ENCODE measurements at places on chromosomes 2 and 18.

- no peak for DNase-seq
These were observed 128.7 kb downstream of the CAPN13 start for GRCh38 chr2:30678410-30679137.

DNA sequence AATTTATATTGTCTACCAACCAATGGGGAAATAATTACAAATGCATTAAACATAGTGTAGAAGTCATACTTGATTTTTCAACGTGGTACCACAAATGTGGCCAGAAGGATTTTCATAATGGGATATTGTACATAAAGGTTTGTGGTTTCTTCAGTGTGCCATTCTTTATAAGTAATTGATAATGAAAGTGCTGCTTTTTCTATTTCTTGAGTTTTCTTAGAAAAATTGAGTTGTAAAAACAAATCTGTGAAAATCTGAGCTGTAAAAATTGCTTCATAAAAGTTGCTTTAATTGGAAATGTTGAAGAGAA is 103.6 kb downstream of the KYNU start:
- DNase-seq: no peak

GRCh38 chr2:101231937-101232730 is 20.6 kb upstream of the CNOT11 start:
- no peak for DNase-seq

DNA sequence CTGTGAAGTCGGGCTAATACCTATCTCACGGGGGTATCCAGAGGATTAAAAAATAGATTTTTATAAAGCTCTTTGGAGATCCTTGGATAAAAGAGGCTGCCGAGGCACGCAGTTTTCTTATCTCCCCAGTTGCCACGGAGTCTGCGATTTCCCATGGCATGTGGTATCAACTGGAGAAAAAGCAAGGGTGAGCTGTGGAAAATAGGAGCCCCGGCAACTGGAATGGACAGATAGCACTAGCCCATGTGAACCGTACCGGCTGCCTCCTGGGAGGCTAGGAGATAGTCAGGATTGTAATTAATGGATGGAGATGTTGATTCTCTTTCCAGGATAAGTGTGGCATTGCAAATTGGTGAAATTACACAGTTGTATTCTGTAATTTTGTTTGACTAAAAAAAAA is 407.6 kb upstream of the KCNH7 start:
- DNase-seq: no peak

DNA sequence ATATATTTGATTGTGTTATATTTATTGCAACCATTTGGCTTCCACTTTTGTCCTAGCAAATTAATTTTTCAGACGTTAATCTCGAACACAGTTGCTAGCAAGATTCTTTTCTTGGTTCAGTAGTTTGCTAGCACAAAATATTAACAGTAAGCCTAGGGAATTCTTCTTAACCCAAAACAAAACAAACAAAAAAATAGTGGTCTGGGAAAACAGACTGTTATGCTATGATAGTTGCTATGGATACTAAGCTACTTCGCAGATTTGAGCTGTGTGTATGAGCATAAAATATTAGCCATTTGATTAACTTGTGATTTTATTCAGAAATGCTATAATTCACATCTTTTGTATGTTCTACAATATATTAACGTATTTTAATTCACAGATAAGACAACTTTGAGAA is 541.5 kb upstream of the NETO1 start:
- no peak for DNase-seq

GRCh38 chr2:168320267-168320666 is 72.9 kb upstream of the STK39 start:
- DNase-seq: no peak

DNA sequence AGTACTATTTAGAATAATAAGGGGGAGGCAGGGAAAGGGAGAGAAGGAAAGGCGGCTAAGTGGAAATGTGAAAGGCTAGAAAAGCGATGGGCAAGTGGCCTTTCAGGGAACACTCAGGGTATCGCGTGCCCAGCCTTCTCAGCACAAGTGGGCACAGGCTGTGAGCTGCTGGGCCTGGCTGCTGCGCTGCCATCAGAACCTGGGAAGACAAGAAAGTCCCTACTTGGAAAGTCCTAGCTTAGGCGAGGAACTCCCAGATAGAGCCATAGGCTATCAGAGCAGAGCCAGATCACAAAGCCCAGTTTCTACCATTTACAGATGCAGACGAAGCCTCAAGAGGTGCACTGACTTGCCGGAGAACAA is 9.8 kb upstream of the FZD7 start:
- no peak for DNase-seq

DNA sequence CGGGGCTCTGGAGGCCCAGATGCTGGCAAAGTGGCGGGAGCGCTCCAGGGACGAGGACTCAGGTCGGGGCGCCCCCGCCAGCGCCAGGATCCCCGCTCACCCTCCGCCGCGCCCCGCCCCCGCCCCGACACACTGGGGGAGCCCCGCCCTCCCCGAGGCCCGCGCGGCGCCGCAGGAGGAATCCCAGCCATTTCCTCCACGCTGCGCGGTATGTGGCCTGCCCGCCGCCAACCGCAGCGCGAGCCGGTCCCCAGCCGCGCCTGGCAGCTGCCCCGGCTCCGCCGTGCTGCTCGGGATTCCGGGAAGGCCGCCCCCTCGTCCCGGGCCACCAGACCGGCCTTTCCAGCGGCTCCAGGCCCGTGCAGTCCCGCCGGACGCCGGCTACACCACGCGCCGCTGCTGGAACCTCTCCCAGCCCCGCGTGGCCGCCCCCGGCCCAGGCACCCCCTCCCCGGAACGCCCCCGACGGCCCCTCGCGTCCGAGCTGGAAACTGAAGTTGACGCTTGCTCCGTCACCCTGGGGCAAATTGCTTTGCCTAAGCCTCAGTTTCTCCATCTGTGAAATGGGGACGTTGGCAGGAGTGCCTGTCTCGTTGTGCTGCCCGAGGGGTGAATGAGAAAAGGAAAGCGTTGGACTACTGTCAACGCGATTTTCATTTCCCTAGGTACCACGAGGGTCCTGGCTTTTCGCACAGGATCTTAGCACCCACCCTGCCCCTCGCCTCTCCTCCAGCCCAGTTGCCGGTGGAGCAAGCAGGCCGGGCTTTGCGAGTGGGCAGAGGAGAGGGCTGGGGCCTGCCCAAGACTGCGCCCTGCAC is 53.6 kb downstream of the PKDCC start:
- DNase-seq: peak; percentile 65

GRCh38 chr2:145777297-145777696 is 1257.4 kb upstream of the ZEB2 start:
- DNase-seq: no peak

GRCh38 chr2:61015976-61016375 is 1.5 kb upstream of the PEX13 start:
- no peak for DNase-seq

All from activated naive CD4-positive, alpha-beta T cell treated with Interleukin-2 at 50 U/mL for 16 hours (primary cell).